ENCODE measurements at places on chromosomes 5 and 9.

- no peak for DNase-seq
Observed at GRCh38 chr5:65808251-65808741, 86.3 kb downstream of the NLN start.

- DNase-seq: no peak
Observed at GRCh38 chr5:165502893-165503691, 1997.7 kb downstream of the MAT2B start.

- no peak for DNase-seq
Observed at GRCh38 chr5:53882006-53882675, 321.7 kb downstream of the NDUFS4 start.

DNA sequence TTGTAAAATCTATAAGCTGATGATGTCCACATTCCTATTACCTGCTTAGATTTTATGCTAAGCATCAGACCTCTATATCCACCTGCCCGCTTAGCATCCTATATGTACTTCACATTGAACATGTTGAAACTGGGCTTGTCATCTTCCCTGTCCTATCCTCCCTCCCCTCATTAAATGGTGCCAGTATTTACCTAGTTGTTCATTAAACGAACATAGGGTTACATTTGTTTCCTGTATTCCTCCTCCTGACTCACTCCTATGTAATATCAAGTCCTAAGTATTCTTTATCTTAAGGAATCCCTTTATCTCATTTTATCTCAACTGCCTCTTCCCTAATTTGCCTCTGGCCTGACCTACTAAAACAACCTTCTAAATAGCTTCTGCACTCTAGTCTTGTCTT is 177.8 kb upstream of the MEF2C start:
- DNase-seq: no peak

GRCh38 chr9:70784456-70784855 is 337.0 kb downstream of the TRPM3 start:
- no peak for DNase-seq
